ENCODE measurements at places on chromosomes 2 and 18.
A peak's percentile ranks its signal among the peaks of the same experiment; 100 is the strongest.

- DNase-seq, result no peak
Observed at GRCh38 chr2:122539920-122540319, 784.5 kb downstream of the TSN start.

- no peak for DNase-seq
Observed at GRCh38 chr2:44233450-44234128, 41.7 kb upstream of the SLC3A1 start.

GRCh38 chr2:53802617-53803151 lies 15.8 kb downstream of the ERLEC1 start:
- DNase-seq, result no peak

DNA sequence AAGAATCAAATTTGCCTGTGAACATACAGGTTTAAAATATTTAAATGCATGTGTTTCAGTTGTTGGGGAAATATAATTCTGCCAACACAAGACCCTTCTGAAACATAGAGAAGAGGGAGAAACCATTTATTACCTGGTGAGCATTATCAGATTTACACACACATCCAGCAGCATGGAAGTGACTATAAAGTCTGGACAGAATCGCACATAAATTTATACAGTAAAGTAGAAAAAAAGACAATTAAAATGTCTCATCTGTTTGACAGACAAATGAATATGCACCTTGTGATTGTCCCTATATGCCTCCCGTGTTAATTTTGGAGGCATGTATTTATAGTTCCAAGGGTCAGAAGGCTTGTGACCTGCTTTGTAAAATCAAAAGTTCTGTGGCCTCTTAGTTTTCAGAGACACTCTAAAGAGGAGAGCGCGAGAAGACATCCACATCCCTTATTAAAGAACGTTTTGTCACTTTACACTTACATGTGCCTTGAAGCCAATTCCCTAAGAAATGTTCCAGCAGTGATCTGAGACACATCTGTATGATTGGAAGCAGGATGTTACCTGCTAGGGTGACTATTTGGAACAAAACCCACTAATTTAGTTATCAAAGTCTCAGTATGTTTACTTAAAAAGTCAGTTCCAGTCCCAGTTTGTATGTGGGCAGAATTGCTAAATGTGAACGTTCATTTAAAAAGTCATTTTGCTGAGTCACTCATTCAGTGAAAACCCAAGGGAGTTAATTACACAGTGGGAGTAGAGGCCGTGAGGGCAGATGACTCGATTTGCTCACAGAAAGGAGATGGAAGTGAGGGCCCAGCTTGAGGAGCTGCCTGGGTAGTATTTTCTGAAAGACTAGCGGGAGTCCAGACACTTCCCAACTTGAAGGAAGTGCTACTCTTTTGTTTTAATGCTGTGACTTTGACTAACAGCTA lies 527.6 kb upstream of the MEX3C start:
- no peak for DNase-seq

DNA sequence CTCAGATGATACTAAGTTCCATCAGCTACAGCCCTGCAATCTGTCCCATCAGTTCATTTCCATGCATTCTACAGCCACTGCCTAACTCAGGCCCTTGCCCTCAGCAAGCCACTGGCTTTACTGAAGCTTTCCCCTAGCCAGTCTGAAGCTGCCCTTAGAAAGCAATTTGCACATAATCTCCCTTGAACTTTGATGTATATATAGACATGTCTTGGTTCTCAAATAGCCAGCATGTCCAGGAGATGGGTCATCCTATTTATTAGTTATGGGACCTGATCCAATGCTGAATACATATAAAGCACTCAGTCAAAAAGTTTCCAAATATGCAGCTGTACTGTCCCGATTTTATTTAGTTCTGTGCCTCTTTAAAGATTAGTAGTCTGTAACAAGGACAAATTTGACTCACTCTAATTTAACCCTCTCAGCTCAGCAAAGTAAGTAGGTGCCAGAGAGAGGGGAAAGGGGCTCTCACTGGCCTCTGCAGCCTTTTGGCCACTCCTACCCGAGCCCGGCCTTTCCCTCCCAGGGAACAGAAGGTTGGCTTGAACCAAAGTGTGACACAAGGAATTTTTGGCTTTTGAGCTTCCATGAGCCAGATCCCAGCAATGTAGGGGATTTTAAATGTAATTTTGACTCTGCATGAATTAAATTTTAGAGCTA lies 70.7 kb downstream of the CCDC93 start:
- DNase-seq, result no peak

- no peak for DNase-seq
Observed at GRCh38 chr2:188322569-188323551, 31.2 kb downstream of the GULP1 start.

GRCh38 chr18:10497206-10497749 lies 28.5 kb upstream of the NAPG start:
- DNase-seq, result no peak

GRCh38 chr18:56493531-56493930 lies 144.9 kb downstream of the TXNL1 start:
- DNase-seq, result no peak

- no peak for DNase-seq
Observed at GRCh38 chr18:53795610-53796009, 428.9 kb downstream of the MBD2 start.

DNA sequence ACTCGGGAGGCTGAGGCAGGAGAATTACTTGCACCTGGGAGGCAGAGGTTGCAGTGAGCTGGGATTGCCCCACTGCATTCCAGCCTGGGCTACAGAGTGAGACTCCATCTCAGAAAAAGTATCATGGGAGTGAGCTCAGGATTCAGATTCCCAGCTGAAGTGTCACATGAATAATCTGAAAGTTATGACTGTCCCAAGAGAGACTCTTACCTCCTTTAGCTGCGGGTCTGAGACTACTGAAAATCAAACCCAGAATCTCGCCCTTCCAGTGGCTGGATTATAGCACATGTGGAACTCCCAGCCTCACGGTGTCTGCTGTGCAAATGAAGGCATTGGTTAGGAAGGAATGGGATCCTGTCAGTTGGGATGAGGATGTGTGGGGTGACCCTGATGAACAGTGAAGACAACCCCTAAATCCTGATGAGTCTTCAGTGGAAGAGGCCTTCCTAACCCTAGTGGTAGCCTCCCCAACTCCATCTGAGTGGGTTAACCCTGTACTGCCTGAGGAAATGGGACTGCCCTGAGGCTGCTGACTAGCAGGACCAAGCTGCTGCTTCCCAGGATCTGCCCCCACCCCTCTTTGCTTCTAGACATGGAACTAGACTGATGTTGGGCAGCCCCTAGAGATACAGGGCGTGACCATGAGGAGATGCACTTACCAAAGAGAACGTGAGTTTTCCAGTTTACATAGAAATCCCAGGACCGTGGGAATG lies 16.5 kb downstream of the BOK start:
- no peak for DNase-seq

GRCh38 chr2:47221039-47221438 lies 65.9 kb upstream of the STPG4 start:
- DNase-seq, result no peak

GRCh38 chr2:105795575-105795934 lies 50.8 kb downstream of the NCK2 start:
- DNase-seq, result peak; percentile 51

DNA sequence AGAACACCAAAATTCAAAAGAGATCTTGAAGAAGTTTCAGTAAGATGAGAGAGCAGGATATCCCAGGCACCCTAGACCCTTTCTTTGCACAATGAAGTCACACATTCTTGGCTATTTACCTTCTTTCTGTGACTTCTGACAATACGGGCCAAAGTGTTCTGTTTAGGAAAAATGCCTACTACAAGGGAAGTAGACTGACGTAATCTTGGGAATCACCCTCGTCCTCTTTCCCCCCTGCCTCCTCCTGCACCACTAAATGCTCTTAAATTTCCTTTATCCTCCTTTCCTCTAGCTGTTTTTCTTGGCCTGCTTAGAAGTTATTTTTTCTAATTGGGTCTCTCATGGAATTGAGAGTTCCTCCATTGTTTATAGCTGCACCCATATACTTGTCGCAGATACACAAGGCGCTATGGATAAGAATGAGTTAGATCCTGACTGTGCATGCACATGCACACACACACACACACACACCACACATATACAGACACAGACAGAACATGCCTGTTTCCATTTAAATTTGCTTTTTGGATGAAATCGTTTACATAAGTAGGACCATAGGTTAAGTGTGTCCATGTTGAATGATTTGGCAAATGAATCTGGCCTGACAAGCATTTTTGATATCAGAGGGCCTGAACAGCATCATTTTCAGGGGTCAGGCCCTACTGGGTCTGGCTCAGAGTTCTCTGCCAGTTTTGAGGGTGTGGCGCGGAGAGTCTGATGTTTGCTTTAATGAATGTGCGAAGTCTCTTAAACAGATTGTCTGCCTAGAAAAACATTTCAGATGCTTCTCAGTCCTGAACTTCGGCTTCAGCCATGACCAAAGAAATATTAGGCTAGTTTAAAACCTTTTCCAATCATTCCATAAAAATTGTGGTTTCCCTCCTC lies 131.9 kb upstream of the NT5C1B start:
- no peak for DNase-seq

GRCh38 chr18:45386041-45386655 lies 229.1 kb upstream of the SLC14A2 start:
- peak; percentile 49 for DNase-seq

DNA sequence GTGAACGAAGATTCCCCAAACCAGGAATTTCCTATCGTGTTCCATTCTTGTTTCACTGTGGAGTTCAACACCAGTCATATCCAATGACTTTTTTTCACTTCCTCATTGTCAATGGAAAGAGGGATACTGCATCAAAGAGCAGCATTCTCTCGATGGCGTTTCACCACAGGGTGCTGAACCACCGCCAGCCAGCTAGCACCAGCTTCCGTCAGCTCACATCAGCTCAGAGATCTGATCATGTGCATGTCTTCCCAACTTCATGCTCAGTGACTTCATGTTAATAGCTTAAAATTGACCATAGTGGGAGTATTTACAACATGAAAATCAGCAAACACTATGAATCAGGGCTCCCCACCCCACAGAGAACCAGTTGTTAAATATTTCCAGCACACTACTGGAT lies 359.9 kb downstream of the TNS1 start:
- DNase-seq, result no peak

DNA sequence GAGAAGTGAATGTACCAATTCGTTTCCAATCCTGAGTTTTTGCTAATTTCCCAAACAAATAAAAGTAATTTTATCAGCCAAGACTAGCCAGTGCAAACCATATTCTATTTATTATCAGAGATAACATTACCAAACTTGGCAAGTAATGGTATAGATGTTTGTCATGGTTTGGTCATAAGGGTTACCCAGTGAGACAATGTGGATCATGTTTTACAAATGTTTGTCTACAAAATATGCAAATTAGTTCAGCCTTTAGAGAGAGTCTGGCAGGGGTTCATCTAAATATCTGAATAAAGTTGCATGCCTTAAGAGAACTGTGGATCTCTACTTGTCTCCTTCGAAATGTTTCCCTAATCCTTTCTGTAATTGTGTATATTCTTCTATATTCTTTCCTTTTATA lies 152.2 kb downstream of the KCNH7 start:
- no peak for DNase-seq

Data from NAMALWA (cell line).